ENCODE measurements at places on chromosomes 16 and 17.

- no peak for DNase-seq
Measured at GRCh38 chr16:89704281-89704680, 2.8 kb upstream of the SPATA2L start.

DNA sequence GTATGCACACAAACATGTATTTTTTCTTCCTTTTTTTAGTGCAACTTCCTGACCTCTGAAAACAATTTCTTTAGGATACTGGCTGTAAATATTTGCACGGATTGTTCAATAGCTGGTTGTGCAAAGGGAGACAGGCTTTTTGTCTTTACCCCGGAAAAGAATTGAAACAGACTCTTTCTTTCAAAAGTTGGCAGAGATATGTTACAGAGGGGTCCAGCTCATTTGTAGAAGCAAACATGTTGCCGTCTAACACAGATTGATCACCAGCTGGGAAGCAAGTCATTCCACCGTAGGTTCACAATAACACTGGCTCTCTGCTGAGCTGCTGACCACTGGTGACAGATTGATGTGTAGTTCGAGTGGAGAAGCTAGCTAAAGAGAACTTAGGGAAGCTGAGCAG lies 130.9 kb downstream of the STX8 start:
- no peak for DNase-seq

DNA sequence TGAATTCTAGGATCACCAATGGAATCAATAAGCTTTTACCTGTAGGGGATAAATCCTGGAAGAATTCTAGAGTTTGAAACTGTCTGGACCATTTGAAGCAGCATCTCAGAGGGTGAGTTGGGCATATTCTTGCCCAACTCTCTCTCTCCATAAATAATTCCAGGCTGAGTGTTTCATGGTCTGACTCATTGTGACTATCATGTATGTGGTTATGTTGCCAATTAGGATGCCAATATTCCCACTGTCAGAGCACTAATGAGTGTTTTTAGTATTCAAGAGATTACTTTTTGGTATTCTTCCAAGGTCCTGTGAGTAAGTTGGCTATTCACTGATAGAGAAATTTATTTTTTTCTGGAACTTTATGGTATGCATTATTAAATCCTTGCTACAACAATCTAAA lies 456.9 kb downstream of the TOX3 start:
- DNase-seq, result no peak

DNA sequence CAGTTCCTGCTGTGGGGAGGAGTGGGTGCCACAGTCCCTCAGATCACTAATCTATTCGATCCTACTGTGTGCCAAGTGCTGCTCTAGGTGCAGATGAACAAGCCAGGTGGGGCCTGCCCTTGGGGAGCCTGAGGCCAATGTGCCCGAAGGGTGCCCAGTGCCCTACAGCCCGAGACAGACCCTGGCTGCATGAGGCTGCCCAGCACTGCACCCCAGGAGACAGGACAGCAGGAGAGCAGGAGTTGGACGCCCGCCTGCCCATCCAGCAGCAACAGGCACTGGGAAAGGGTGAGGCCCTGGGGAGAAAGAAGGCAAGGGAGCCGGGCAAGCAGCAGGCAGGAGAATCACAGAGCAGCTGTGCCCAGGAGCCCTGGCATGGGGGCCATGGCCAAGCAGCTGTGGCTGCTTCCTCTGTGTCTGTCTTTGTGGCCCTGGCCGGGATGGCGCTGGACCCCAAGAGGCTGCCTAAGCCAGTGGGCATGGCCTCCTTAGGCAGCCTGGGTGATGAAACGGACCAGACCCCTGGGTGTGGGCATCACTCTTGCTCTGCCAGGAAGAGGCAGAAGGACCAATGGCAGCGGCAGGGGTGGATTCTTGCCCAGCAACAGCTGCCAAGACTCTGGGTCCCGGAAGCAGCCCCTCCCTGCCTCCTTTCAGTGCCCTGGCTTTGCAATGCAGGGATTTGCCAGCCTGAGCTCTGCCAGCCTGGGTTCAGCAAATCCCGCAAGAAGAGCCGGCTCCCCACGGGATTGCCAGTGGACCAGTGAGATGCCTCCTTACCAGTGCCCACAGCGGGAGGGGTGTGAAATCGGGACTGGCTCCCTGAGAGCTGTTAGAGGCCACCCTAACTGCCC lies 179.6 kb upstream of the TNRC6C start:
- DNase-seq, result no peak

DNA sequence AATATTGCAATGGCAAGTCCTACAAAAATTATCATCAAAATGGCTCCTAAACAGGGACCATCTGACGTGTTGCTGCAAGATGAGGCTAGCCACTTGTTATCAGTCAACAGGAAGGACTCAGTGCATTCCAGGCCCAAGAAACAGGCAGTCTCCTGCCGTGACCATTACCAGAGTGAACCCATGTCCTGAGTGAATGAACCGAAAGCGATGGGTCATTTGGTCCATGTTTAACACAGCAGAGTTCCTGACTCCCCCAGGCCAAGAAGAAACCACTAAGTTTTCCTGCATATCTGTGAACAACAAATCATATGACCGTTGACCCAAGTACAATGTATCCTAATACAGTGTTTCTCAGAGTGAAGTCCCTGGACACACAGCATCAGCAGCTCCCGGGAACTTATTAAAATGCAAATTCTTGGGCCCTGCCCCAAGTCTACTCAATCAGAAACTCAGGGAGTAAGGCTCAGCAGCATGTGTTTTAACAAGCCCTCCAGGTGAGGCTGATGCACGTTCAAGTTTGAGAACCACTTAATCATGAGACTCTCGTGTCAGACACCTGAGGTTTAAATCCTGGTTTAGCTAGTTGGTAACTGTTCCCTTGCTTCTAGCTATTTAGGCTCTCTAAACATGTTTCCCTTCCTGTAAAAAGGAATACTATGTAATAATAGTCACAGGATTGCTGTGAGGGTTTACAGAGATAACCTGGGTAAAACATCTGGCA lies 429.4 kb upstream of the MAF start:
- DNase-seq, result no peak

DNA sequence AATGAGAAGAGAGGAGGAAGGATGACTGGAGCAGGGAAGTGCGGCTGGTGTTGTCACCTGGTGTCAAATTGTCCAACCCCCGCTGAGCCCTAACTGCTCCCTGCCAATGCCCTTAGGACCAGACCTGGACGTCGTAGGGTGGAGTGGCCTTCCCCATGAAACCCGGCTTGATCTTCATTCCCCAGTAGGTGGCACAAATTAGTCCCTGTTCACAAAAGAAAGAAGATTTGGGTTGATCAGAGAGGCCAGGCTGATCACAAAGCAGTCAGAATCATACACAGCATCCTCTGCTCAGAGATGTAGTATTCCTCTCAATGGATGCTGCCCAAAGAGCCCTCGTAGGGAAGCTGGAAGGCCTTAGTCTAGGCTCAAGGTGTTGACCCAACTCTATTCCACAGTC lies 60.2 kb downstream of the ACSM1 start:
- no peak for DNase-seq

DNA sequence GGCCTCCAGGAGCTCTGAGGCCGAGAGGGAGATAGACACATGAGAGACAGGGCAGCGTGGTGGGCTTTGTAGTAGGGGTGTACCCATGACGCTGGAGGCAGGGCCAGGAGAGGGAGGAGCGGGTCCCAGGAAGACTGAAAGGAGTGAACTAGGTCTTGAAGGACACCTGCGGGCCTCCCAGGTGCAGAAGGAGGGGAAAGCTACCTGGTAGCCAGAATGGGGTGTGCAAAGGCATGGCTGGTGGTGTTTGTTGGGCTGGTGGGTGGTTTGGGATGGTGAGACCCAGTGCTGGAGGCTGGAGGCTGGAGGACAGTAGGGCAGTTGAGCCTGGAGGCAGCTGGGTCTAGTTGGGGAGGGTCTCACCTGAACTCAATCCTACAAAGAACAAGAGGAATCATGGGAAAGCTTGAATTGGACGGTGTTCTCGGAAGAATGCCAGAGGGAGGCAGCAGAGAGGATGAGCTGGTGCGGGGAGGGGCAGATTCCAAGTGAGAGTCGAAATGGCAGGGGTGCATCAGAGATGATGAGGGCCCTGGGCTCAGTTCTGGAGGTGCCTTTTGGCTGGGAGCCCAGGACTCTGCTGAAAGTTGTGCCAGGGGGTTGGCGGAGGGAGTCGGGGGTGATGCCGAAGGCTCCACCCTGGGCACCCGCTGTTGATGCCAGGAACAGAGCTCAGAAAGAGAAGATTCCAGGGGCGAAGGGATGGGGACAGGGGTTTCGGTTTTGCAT lies 21.2 kb downstream of the C1QTNF1 start:
- DNase-seq, result no peak

DNA sequence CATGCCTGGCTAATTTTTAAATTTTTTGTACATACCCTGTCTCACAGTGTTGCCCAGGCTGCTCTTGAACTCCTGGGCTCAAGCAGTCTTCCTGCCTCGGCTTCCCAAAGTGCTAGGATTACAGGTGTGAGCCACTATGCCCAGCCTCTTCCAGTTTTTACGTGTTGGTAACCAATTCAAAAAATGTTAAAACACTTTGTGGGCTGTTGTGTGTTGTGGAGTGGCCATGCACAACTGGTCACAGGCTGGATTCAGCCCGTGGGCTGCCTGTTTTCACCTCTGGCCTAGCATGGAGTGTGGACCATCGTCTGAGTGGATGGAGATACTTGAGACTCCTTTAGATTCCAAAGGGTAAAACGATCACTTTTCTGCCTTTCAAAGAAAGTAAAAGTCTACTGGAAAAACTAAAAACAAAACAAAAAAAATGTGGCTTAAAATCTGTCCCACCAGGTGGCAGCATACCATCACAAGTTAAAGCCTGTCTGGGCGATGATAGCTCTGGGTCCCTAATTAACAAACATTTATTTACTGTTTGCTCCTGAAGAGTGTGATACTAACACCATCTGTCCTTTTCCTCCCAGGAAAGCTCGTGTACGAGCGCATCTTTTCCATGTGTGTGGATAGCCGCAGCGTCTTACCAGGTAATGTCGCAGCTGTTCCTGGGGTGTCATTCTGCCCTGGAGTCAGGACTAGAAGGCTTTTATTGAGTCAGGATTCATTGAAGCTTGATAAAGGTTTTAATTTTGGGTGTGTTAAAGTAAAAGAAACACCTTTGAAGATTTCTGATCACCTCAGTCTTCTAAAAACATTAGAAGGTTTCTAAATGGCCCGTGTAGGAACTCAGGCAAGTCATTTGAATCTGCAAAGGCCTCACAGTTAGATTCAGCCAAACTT lies 45.8 kb downstream of the VPS35L start:
- DNase-seq, result no peak

- no peak for DNase-seq
Measured at GRCh38 chr16:50684823-50685461, 3.8 kb upstream of the SNX20 start.

DNA sequence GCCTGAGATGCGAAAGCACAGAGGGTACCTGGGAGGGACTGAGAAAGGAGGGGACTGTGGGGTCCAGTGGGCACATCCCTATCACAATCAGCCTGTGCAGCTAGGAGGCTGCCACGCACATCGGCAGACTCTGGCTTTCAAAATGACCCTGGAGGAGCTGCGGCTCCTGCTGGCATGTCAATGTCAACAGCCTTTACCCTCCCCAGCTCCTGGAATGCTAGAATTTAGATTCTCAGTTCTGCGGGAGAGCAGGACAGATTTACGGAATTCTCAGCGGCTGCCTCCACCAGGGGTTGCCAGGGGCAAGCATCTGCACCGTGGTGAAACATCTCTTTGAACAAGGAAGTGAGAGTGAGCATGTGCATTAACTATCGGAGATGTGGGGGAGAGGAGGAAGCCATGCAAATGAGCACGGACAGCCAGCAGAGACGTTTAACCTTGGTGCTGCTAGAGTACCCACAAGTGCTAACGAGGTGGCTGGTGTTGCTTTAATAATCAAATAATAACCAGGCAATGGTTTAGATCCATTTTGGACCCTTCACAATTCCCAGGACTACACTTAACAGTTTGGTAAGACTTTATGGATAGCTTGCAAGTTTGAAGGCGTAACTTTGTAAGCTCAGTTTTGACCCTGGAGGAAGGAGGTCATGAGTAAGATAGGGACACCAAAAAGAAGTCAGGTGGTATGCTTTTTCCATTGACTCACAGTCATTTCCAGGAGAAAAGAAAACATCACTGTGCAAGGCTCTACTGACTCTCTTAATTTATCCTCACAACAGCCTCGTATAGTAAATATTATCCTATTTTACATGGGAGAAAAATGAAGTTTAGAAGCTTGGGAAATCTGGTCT lies 54.1 kb downstream of the XYLT1 start:
- DNase-seq, result peak; percentile 21

- no peak for DNase-seq
Measured at GRCh38 chr16:62068747-62069146, 32.5 kb upstream of the CDH8 start.

GRCh38 chr16:71628810-71629209 lies 2.8 kb downstream of the MARVELD3 start:
- DNase-seq, result no peak

DNA sequence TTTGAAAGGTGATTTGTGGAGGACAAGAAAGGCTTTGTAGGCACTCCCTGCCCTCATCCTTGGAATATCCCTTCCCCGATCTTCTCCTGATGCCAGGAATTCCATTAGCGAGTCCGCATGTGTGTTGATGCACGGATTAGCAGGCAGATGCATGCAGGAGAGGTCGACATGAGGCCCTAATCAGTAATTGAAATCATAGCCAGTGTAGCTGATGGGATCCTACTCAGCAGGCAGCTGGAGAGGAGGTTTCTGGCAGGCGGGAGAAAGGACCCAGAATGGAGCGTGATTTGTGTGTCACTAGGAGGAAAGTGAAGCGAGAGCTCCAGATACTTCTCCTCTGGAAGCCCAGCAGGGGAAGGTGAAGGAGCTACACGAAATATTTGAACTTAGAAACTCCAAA lies 196.3 kb upstream of the CDH11 start:
- DNase-seq, result no peak

DNA sequence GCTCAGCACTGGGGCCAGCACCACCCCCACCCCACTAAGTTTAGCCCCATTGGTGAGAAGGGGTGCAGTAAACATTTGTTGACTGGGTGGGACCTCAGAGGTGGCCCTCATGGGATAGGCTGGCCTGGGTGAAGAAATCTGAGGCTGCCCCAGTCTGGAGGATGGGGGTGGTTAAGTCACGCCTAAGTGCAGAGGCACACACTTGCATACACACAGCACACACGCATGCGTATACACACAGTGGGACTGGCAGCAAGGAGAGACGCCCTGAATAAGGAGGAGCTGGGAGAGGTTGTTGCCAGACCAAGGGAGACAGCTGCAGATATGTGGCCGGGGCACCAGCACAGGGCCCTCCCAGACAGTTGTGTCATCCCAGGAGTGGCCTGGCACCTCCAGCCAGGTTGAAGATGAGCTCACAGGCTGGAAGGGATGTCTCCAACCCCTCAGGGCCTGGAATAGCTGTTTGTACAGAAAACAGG lies 3.0 kb upstream of the BCAR1 start:
- DNase-seq, result no peak

- DNase-seq, result no peak
Measured at GRCh38 chr16:49913720-49914119, 57.8 kb upstream of the ZNF423 start.

Data from stimulated activated CD8-positive, alpha-beta memory T cell treated with anti-CD3 and anti-CD28 coated beads, Interleukin-4, amount 100 ng/mL, for 24 hours (primary cell).